LHCN-M2 (cell line): ENCODE measurements at places on chromosomes 12 and 14.

GRCh38 chr14:76687611-76688382 lies 73.5 kb upstream of the VASH1 start:
- DNase-seq = peak; percentile 5

GRCh38 chr12:57162553-57163125 lies 15.2 kb upstream of the LRP1-AS start:
- no peak for DNase-seq

GRCh38 chr12:107163413-107163812 lies 70.1 kb upstream of the CRY1 start:
- DNase-seq = no peak

GRCh38 chr14:34038358-34039057 lies 87.6 kb upstream of the EGLN3 start:
- DNase-seq = peak; percentile 79

DNA sequence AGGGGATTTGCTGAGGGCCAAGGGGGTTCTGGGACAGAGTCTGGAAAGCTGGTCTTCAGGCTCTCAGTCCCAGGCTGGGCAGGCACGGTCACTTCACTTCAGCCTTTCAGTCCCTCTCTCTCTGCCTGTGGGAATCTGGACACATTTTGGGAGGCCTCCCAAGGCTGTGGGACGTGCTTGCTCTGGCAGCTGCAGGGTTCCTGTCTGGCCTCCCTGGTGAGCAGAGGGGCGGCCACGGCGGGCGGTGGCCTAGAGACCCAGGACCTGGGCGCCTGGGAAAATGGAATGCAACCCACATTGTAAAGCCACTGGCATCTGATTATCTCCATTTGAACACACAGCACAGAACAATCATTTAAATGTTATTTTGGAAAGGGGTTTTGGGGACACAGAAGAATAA lies 10.1 kb upstream of the ALDH2 start:
- no peak for DNase-seq

DNA sequence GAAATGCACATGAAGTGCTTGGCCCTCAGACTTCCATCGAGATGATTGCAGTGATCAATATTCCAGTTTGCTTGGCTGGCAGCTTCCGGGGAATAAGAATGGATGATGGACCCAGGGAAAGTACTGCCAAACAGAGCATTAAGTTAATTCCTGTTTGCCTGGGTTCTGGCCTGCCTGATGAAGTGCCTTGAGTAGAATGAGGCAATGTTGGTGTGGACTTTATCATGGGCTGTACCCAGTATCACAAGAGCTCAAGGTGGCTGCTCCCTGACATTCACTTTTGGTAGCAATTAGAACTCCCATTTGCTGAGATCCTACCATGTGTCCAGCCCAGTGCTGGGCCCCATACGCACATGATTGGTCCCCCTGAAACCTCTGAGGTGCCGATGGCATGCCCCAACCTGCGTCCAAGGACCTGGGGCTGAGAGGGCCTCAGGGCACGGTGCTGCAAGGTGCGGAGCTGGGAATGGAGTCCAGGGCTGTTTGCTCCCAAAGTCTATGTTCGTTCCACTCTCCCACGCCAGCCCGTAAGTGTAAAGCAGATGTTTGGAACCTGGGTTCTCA lies 80.7 kb downstream of the SLC25A47 start:
- DNase-seq = no peak

DNA sequence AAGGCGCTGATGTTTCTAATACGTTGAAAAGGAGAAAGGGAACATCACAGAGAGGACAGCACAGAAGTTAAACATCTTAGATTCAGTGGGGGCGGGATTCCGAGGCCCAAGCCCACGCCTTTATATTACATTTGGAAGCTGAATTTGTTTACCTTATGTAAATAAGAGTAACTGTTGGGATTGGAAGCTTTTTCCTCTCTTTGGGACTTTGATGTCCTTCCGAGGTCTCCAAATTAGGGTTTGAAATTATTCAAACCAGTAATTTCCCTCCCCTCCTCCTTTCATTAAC lies 6.4 kb downstream of the FOXA1 start:
- DNase-seq = no peak

DNA sequence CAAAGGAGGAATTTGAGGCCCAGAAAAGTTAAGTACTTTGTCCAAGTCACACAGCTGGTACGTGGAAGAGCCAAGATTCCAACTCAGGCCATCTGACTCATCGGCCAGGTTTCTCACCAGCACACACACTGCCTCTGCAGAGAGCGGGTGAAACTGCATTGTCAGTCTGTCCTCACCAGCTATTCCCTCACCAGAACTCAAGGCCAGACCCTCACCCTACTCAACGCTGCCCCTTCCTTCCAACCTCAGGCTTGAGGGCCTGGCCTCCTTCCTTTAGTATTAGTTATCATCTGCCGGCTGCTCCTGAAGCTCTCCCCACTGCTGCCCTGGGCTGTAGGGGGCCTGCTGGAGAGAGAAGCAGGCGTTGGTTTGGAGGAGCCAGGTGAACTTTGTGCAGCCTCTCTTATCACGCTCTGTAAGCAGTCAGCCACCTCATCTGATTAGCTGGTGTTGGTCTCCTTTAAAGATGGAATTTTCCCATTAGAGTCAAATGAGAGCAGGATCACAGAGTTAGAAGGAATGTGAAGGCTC lies 16.6 kb upstream of the PLEK2 start:
- DNase-seq = peak; percentile 39

DNA sequence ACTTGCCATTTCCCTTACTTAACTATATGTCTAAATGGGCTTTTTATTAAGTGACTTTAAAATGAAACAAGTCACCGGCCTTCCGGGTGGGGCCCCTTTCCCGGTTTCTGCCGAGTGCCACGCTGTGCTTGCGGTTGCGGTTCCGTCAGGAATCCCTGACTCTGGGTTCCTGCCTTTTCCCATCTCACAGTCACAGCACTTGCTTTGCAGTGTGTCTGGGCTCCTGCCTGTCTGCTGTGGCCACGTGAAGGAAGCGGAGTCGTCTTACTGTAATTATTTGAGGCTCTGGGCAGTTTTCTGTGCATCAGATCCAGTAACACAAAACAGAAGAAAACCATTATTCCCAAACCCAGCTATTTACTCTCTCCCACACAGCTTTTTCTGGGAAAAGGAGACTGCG lies 44.0 kb upstream of the FRMD6 start:
- no peak for DNase-seq

DNA sequence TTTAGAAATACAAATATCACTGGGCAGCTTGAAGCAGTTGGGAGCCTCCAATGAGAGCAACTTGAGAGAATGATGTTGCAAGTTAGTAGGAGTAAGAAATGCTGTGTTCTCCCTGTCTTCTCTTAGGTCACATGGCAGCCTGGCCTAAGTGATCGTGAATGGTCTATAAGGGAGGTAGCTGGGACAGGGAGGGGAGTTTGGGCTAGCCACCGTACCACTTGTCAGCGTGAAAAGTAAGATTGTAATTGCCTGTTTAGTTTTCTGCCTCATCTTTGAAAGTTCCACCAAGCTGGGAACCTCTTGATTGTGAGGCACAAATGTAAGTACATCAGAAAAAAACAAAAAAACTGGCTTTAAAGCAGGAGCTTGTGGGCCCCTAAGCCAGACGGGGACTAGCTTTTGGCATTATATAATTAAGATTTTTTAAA lies 36.4 kb downstream of the MDM2 start:
- DNase-seq = no peak

DNA sequence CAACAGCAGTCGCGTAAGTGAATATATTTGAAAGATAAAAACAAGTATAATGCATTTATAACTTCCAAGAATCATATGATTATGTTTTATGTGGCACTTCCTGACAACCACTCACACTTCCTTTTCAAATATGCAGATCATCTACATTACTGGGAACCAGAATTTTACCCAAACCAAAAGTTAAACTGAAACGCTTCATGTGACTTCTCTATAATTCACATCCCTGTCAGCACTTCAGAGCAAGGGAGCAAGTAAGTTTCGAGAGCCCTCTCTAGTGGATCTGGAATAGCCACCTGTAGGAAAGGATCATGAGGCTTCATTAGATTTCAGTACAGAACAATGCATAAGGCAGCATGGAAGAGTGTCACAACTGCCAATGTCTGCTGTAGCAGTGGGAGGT lies 13.7 kb upstream of the ALX1 start:
- no peak for DNase-seq

GRCh38 chr14:99873653-99874052 lies 80.4 kb downstream of the EML1 start:
- no peak for DNase-seq

- DNase-seq = no peak
Observed at GRCh38 chr14:48967419-48967818, 618.8 kb downstream of the RPS29 start.

GRCh38 chr14:66133666-66134065 lies 352.5 kb upstream of the CCDC196 start:
- no peak for DNase-seq

DNA sequence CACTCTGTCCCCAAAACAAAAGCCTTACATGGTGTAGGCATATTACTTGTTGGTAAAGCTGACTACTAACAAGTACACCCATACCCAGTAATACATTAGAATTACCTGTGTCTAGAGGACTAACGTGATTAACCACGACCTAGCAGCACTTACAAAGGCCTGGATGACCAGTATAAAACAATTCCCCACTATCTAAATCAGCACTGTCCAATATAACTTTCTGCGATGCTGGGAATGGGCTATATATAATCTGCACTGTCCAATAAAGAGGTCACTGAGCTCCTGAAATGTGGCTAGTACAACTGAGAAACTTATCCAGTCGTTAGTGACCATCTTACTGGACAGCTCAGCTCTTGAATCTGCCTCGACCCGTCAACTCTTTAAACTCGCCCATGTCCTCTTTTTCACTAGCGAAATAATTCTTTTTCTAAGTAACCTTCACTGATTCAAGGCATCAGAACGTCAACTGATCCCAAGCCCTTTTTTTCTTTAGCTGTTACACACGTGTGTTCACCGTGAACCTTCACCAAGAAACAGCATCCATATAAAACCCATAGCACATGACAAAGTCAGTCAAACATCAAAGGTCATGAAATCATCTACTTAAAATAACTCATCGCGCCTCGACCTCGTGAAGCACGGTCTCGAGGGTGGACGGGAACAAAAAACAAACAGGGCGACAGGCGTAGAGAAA lies 905 bp upstream of the CIPC start:
- DNase-seq = peak; percentile 56

- no peak for DNase-seq
Observed at GRCh38 chr12:124295431-124296058, 652 bp downstream of the RFLNA start.

DNA sequence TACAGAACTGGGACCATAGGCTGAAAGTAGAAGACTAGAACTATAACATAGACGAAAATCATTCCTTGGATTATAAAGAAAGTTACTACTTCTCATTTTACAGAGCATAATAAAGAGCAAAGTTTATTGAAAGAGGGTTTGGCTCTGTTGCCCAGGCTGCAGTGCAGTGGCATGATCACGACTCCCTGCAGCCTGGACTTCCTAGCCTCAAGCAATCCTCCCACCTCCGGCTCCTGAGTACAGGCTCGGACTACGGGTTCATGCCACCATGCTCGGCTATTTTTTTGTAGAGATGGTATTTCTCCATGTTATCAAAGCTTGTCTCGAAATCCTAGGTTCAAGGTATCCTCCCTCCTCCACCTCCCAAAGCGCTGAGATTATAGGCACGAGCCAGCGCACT lies 190.1 kb upstream of the FOXG1 start:
- DNase-seq = no peak

GRCh38 chr14:70887207-70887681 lies 20.0 kb upstream of the PCNX1 start:
- peak; percentile 39 for DNase-seq

GRCh38 chr12:59055204-59055860 lies 135.0 kb upstream of the LRIG3 start:
- DNase-seq = peak; percentile 81

GRCh38 chr14:90513161-90514014 lies 116.6 kb downstream of the CALM1 start:
- DNase-seq = no peak

DNA sequence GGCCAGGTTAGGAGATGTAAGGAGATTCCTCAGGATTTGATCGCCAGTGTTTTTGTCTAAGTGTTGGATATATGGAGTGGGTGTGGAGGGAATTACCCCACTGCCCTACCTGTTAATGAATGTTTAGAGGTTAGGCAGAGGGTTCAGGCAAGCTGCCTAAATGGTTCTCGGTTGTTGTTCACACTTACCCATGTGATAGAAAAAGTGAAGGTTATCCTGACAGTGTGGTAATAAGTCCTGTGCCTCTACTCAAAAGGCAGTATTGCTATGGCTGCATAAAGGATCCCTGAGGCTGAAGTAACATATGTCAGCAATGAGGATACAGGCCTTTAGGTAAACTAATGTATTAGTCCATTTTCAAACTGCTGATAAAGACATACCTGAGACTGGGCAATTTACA lies 112.0 kb downstream of the GPHN start:
- no peak for DNase-seq

DNA sequence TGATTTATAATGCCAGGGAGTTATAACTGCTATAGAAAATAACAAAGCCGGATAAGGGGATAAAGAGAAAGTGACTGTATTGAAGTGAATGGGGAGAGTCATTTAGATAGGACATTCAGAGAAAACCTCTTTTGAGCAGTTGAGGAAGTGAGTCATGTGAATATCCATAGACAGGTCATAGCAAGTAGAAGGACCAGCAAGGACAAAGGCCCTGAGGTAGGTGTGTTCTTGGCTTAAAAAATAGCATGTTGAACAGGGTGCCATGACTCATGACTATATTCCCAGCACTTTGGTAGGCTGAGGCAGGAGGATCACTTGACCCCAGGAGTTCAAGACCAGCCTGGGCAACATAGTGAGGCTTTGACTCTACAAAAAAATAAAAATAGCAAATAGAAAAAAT lies 51.5 kb upstream of the RAP1B start:
- peak; percentile 27 for DNase-seq

- peak; percentile 84 for DNase-seq
Observed at GRCh38 chr12:110744151-110744571, 1.5 kb upstream of the PPP1CC start.

- DNase-seq = no peak
Observed at GRCh38 chr14:23899788-23900187, 53.8 kb upstream of the DHRS4 start.

DNA sequence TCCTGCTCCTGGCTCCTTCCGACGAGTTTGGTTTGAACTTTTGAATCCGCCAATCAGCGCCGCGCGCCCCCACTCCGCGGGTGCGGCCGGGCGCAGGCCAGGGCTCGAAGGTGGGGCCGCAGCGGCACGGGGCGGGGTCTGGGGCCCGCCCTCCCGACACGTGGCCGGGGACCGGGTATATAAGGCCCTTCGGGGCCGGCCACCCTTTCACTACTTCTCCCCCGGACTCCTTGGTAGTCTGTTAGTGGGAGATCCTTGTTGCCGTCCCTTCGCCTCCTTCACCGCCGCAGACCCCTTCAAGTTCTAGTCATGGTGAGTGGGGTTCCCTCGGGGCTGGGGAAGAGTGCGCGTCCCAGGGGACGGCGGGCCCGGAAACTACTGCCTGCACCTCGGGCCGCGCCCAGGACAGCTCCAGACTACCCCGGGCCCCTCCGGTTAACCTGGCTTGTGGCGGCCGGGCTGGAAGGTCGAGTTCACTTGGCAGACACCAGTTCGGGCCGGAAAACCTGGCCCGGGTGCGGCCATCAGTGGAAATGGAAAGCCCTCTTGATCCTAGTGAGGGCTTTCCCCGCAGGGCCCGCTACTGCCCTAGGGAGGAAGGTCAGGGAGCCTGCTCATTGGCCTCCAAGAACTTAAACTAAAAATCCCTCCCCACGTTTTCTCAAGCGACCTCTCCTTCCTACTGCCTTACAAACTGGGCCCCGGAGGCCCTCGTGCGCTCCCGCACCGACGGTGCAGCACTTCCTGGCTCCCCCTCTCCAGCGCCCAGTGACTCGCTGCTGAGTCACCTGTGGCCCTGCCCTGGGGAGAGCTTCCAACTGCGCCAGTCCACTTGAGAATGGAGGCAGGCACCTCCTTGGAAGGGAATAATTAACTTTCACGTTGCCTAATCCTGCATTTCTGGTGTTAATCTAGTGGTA lies at the start of gene TUBA1C:
Gene TUBA1C (plus strand): TSS at position 210 of the 920 bp plus-strand sequence. CDS start 100 bp downstream, at position 310.
- peak; percentile 94 for DNase-seq

GRCh38 chr12:51373187-51373586 lies 18.0 kb downstream of the GALNT6 start:
- DNase-seq = no peak
